GM04504 (cell line): ENCODE measurements at places on chromosomes 16 and 17.

- DNase-seq = no peak
Measured at GRCh38 chr16:82580298-82580890, 46.4 kb upstream of the CDH13 start.

- no peak for DNase-seq
Measured at GRCh38 chr16:58862334-58863021, 128.4 kb upstream of the GOT2 start.

DNA sequence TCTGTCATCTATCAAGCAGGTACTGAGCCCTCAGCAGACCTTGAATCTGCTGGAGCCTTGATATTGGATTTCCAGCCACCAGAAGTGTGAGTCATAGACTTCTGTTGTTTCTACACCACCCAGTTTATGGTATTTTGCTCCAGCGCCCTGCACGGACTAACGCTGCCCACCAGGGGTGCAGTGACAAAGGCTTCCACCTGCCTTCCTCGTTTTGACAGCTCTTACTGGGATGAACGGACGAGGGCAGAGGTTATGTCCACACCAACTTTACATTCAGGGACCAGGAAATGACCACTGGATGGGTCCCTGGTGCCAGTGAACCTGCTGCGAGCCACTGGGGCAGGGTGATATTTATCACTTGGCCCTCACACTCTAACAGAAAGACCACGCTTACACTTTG is 66.6 kb upstream of the CBX4 start:
- DNase-seq = no peak

DNA sequence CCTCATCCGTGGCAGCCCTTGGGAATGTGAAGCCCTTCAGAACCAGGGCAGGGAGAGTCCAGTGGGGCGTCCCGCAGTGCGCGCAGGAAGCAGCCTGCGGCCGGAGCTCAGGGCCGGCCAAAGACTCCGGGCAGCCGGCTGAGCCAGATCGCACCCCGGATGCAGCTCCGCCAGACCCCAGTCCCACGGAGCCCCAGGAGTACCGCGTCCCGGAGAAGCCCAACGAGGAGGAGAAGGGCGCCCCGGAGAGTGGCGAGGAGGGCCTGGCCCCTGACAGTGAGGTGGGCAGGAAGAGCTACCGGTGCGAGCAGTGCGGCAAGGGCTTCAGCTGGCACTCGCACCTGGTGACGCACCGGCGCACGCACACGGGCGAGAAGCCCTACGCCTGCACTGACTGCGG is 6.9 kb downstream of the ZNF205 start:
- DNase-seq = no peak

GRCh38 chr16:11410376-11411058 is 65.3 kb downstream of the RMI2 start:
- no peak for DNase-seq

GRCh38 chr16:19281246-19281645 is 4.3 kb upstream of the CLEC19A start:
- no peak for DNase-seq

DNA sequence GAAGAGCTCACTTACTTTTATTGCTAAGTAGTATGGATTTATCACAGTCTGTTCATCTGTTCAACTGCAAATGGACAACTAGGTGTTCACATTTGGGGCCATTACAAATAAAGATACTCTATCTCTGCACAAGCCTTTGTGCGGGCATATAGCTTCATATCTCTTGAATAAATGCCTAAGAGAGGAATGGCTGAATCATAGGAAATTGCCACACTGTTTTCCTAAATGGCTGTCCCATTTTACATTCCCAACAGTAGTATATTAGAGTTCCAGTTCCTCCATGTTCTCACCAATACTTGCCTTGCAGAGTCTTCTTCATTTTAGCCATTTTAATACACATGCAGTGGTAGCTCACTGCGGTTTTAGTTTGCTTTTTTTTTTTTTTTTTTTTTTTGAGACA is 20.5 kb downstream of the NSMCE1 start:
- no peak for DNase-seq
